ENCODE measurements at places on chromosomes 1 and 21.
A peak's percentile ranks its signal among the peaks of the same experiment; 100 is the strongest.

DNA sequence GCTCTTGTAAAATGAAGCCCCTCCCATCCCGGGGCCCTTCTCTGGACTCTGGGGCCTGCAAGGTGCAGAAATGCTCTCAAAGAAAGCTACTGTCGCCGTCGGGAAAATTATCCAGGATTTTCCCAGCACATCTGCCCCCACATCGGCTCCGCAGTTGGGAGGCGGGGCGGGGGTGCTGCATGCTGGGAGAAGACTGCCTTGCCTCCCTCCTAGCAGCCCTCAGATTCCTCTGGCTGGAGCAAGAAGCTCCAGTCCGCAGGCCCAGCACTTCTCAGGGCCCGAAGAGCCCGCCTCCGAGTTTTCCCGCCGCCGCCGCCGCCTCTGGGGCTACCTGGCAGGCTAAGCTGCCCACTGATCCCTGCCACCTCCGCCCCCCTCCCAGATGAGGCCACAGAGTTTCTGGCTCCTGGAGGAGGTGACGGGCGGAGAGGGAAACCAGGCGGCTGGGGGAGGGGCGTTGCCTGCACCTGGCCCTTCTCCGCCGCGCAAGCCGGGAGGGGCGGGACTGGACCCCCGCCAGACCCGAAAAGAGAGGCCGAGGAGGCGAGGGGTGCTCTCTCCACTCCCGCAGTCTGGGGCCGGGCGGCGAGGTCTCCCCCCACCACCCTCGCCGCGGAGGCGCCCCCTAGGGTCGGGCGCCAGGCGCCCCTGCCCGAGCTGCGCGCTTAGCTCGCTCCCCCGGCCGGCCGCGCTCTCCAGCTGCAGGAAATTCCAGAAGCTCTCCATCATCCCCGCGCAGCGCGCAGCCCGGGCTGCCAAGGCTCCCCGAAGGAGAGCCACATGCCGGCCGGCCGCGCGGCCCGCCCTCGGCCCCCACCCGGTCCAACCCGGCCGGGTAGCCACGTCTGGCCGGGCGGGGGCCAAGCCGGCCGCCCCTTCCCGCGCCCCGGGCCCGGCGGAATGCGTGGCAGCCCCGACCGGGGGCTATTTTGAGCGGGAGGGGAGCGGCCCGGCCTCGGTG lies 28.8 kb downstream of the AHDC1 start:
- DNase-seq = no peak

DNA sequence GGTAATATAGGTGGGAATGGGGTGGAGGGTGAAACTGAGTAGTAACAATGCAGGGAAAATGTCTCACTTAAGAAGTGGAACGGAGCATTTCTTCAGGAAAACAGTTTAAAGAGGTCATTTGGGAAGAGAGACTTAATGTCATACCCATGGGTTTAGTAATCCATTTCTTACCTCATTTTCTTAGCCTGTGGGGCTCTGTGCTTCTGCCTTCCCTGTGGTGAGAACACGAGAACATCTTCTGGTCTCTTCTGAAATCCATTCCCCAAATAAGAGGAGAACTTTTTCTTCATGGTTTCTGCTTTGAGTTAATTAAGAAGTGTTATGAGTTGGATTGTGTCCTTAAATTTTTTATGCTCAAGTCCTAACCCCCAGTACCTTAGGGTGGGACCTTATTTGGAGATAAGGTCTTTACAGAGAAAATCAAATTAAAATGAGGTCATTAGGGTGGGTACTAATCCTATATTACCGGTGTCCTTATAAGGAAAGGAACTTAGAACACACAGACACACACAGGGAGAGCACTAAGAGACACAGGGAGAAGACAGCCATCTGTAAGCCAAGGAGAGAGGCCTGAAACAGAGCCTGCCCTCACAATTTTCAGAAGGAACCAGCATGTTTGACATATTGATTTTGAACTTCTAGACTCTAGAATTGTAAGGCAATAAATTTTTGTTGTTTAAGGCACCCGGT lies 5.4 kb downstream of the CCDC190 start:
- no peak for DNase-seq

GRCh38 chr1:51230501-51231078 lies 5.5 kb upstream of the RNF11 start:
- no peak for DNase-seq

- peak; percentile 67 for DNase-seq
Observed at GRCh38 chr1:48471691-48472576, at the start of gene SPATA6. Gene SPATA6, minus strand, starts transcription at chr1:48472204. Its CDS starts 196 bp downstream, at chr1:48472008.

- DNase-seq = no peak
Observed at GRCh38 chr1:10263450-10264082, 53.2 kb downstream of the KIF1B start.

DNA sequence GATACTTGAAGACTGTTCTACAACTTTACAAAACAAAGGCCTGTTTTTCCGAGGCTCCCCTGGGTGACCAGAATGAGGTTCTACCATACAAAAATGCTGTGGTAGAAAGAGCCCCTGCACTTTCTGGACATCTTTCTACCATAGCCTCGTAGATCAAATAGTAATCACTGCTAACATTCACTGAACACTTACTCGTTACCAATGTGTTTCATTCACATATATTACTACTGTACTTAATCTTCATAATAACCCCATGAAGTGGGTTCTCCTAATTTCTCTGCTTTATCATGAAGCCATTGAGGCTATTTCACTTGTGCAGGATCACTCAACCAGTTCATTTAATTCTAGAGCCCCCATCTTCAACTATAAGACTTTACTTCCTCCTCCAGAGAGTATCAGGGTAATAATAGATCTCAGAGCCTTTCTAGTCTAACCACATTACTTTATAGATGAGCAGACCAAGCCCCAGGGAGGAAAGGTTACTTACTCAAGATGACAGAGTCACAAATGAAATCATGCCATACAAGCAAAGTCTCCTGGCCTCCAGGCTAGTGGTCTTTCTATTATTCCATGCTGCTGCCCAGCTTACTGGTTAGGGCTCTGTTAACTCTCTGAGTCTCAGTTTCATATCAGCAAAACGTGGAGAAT lies 46.7 kb upstream of the OSBPL9 start:
- DNase-seq = peak; percentile 82

- peak; percentile 86 for DNase-seq
Observed at GRCh38 chr21:42263591-42264131, 44.7 kb downstream of the ABCG1 start.

DNA sequence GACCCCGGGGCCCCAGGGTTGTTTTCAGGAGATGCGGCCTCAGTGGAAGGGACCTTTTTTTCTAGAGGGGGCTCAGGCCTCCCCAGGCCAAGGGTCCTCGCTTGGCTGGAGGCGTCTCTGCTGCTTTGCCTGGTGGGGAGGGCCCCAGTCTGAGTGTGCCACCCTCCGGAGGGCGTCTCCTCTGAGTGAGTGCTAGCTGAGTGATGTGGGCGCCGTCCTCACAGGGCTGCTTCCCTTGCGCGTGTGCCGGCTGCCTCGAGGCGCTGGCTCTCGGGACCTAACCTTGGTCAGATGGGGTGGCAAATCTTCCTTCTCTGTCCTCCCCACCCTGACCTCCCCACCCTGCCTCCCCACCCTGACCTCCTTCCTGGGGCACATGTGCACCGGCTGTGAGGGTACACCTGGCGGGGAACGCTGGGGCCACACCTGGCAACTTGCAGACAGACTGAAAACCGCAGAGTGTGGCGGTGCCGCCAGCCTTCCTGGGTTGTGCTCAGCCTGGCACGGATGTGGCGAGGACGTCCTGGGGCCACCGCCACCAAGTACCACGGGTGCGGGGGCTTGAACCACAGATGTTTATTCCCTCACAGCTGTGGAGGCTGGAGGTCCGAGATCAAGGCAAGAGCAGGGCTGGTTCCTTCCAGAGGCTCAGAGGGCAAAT lies 93.0 kb upstream of the TTC34 start:
- DNase-seq = no peak

GRCh38 chr1:3917761-3918160 lies 17.7 kb upstream of the C1orf174 start:
- no peak for DNase-seq

GRCh38 chr1:101632548-101633272 lies 364.0 kb downstream of the OLFM3 start:
- DNase-seq = no peak
